ENCODE measurements at places on chromosomes 12 and 14.

DNA sequence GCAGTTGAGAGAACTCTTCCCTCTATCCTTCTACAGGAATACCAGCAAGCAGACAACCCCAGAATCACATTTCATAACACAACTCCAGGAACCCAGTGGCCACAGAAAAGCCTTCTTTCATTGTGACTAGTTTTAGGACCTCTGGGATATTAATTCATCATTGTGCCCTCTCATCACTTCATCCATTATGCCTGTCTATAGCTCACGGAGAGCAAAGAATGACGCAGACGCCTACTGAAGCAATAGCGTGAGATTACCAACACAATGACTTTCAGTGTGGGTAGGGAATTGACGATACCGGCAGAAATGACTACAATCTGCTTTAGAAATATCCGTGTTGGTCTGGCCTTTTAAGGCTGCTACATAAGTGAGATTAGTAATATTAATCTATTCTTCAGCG, 158.1 kb upstream of the FOXG1 start:
- no peak for DNase-seq

DNA sequence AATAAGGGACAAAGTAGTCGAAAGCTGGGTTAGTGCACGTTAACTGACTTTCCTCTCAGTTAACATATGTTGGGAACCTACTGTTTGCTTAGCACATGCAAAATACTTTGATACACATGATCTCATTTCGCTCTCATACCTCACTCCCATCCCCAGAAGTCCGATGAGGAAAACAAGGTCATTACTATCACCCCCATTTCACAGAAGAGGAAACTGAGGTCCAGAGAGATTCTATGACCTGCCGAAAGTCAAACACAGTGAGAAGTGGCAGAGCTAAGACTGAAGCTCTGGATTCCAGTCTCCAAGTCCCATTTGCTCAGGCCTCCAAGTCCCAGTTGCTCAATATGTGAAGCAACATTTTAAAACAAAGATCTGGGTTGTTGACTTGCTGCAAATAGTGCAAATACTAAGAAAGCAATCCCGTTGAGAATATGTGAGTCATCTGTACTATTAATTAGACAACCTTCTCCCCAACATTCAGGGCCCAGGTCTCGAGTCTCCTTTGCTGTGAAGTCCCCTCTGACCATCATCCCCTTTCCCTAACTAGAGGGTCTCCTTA, 170.6 kb upstream of the PWP1 start:
- DNase-seq, result no peak

DNA sequence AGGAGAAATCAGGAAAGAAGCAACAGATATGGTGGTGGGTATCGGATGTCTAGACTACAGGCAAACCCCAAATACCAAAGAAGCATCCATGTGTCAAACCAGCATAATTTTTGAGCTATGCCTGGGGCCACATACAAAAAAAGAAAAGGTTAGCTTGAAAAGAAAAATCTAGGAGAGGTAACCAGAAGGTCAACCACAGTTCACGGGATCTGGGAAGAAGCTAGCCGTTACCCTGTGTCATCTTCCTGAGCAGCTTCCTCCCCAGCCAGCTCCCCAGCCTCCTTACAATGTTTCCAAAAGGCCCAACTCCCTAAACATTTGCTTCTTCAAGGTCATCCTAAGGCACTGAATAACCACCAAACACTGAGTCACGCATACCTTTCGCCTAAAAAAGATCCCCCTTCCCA, 3.1 kb downstream of the SINHCAF start:
- peak; percentile 77 for DNase-seq

- no peak for DNase-seq
Observed at GRCh38 chr12:65171073-65171472, 1.7 kb downstream of the LEMD3 start.

DNA sequence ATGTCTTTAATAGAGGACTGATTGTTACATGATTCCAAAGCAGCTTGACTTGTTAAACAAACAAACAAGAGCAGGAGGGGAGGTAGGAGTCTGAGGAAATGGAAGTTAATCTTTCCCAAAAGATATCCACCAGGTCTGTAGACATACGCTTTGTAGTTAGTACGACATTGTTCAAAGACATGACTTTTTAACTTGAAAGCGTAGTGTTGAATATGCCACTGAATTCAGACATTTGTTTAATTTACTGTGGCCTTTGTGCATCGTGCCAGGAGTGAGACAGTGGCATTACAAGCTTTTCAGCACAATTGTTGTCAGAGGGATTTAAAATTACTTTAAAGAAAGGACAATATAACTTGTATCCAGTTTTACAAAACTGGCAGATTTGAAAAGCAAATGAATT, 53.0 kb downstream of the SAV1 start:
- no peak for DNase-seq

- no peak for DNase-seq
Observed at GRCh38 chr14:65696801-65697200, 284.3 kb downstream of the FUT8 start.

DNA sequence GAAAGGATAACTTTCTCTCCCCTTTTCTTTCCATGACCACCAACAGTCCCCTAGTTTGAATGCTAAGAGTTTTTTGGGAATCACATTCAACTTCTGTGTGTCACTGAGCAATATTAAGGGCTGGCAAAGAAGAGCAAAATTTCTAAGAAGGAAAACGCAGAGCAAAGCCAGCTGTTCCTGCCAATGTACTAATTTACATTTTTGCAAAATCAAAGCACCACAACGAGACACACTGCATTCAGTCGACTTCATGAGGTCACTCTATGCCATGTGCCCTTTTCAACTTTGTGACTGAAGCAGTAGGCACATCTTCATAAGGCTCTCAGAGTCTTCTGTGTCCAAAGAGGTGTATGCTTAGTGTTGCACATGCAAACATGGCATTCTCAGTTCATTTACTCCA, 66.4 kb downstream of the PTPRR start:
- DNase-seq, result no peak

DNA sequence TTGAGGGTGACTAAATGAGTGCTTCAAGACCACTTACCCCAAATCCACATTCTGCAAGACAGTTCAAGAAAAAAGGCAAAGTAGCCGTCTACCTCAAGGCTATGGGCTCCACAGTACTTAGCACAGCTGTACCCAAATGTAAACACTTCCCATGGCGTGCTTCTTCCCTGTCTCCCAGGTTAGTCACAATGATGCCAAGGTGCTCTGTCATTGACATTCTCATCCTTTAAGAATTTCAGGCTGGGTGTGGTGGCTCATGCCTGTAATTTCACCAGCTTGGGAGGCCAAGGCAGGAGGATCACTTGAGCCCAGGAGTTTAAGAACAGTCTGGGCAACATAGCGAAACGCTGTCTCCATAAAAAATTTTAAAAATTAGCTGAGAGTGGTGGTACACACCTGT, 51.2 kb upstream of the CERS5 start:
- peak; percentile 68 for DNase-seq

DNA sequence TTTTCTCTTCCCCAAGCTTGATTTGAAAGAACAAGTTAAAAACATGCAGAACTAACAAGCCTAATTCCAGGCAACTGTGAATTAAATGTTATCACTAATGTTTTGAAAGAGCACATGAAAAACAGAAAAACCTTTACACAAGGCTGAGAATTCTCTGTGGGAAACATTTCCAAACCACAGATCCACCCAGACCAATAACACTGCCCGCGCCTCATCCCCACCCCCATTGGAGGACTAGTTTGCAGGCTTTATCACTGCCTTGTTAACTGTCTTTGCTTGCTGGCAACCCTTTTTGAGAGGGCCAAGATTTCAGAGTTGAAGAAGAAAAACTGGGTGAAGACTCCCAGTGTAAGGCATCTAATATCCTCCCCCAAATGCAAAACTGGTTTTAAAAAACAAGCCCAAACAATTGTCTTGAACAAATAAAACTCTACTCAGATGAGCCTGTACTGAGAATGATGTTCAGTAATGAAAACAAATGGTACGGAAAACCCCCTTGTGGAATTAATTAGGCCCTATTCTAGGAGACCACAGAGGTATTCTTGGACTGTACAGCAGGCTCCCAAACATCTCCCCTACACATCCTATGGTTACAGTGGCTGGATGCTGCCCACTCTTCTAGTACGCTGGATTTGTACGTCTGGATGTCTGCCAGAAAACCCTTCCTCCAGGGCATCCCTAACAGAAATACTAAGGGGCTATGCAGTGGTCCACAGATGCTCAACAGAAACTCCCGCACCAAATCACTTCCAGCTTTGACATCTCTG, 5.8 kb downstream of the MAX start:
- DNase-seq, result no peak

DNA sequence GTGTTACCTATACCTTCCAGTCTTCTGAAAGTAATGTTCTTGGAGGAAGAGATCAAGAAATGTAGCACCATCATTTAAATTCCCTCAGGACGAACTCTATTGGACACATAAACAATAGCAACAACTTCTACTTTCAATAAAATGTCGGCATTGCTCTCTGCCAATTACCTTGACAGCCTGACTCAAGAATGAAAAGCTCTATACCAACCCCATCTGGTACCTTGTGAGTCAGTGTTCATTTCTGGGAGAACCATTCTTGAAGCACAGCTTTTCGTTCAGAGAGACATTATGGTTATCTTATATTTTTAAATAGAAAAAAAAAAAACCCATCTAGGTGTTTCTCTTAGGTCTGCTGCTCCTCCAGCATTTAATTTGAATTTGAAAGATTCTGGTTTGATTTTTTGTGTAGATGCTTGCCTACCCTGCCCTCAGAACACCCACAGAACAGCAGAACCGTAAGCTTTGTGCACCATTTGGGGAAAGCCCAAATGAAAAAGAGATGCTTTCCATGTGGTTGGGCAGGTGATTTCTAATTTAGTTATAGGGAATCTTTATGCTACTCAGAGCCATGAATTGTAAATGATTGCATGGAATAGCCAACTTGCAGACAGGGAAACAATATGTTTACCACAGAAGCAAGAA, 156.0 kb downstream of the SAMD4A start:
- DNase-seq, result peak; percentile 58

DNA sequence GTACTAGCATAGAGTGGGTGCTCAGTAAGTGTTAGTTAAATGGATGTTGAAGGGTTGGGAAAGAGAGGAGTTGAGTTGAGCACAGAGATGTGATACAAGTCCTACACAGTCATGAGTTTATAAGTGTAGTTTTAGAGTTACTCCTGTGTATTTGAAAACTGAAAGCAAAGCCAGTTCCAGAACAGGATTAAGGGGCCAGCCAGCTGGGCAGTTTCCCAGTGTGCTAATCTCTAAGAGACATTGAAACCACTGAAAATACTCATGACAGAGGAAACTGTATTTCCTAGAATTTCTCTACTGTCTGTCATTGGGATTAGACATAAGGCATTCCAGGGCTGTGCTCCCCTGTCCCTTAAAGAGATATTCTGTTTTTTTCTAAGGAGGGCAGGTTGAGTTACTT, 101.0 kb downstream of the DERA start:
- DNase-seq, result no peak

Measured in mesendoderm (in vitro differentiated cells).